Common myeloid progenitor, CD34-positive (primary cell): ENCODE measurements at places on chromosomes 4 and X.

DNA sequence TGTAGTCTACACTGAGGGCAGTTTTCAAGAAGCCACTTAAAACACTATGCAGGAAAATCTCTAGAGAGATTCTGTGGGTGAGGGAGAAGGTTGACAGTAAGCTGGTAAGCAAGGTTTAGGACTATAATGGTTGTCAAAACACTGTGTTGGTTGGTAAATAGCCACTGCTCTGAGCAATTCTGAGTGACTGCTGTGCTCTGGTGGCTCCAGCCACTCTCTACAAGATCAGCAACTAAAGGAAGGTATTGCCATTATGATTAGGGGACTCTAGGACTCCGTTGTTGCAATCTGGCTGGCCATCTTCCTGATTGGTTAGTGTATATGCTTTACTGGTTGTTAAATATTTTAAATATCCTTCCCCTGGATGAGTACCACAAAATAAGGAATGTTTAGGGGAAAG is 5.5 kb upstream of the FAM47E start:
- no peak for DNase-seq

- no peak for DNase-seq
Measured at GRCh38 chrX:22124098-22124497, 92.0 kb downstream of the PHEX start.

DNA sequence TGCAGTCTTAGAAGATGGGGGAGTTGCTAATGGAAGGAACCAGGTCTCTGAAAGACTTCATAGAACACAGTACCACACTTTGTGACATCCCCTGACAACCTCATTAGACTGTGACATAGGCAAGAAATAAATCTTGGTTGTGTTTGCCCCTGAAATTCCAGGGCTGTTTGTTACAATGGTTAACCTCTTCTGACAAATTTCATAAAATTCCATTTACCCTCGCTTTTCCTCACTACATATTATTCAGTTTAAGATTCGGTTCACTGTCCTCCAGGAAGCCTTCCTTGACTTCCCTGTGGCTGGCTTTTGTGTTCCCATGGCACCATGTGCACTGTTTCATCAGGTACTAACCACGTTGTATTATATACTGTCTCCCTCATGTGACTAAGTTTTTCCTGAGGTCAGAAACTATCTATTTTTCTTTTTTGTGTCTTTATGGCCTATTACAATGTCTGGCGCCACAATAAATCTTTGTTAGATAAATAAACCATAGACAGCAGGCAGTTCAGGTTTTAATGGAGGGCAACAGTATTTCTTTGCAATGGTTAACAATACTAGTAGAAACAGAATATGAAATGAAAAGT is 54.2 kb downstream of the ATXN3L start:
- no peak for DNase-seq

DNA sequence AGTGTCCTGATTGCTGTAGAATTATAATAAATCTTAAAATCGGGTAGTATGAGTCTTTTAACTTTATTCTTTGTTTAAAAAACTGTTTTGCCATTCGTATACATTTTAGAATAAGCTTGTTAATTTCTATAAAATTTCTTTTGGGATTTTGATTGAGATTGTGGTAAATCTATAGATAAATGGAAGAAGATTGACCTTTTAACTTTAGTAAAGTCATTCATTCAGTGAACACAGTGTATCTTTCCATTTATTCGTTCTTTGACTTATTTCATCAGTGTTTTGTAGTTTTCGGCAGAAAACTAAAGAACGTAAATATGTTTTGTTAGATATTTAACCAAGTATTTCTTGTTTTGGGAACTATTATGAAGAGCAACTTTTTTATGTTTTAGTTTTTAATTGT is 38.9 kb downstream of the DRD5 start:
- DNase-seq = no peak

- DNase-seq = no peak
Measured at GRCh38 chr4:108055787-108056186, 66.1 kb downstream of the HADH start.

DNA sequence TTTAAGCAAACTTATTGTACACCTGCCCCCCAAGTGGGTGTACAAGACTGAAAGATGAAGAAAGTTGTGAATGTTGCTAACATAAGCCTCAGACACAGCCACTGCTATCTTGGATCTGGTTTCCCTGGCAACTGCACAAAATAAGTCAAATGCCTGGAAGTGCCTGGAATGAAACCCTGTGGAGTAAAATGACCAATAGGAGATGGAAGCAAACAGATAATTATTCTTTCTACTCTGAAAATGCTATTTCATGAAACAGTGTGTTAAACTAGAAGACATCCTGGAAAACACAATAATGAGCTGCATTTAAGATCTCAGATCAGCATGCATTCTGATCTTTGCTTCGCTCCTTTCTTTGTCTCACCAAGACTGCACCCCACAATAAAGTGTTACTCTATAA is 1016.0 kb downstream of the ARAP2 start:
- no peak for DNase-seq

DNA sequence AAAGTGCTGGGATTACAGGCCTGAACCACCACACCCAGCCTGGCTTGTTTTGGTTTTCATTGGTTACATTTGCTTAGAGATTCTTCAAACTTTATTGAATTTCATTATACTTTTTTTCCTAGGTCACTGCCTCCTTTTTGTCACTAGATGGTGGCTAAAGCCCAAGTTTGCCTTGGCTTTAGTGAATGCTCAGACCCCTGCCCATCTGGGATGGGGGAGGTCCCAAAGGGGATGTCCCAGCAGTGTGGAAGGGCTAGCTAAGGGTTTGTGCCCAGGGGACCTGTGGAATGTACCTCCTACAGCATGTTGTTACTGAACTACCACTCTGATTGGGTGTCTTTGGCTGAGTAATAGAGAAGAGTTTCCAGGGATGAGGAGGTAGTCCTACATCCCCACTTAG is 58.4 kb downstream of the CEP135 start:
- no peak for DNase-seq

GRCh38 chr4:138696771-138697170 is 318.8 kb upstream of the NOCT start:
- DNase-seq = no peak

DNA sequence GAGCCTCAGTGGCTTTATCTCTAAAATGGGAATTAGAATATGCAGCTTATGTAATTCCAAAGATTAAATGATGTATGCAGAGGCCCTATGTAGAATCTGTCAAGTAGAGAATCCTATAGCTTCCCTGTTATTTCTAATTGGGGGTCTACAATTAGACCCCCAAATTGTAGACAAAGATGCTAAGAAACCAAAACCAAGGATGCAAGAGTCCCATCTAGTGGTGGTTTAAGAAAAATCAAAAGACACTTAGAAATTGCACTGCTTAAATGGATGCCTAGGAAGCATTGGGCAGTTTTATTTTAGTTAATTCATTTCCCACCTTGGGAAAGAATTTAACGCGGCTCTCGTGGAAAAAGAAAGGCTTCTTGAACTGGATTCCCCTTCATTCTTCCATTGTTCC is 115.2 kb downstream of the GABRA2 start:
- DNase-seq = peak; percentile 10

- no peak for DNase-seq
Measured at GRCh38 chrX:134315866-134316265, 78.9 kb downstream of the CCDC160 start.

GRCh38 chrX:44432641-44433040 is 89.2 kb upstream of the EFHC2 start:
- no peak for DNase-seq

GRCh38 chr4:2940267-2941137 is 22.7 kb downstream of the NOP14 start:
- DNase-seq = no peak

DNA sequence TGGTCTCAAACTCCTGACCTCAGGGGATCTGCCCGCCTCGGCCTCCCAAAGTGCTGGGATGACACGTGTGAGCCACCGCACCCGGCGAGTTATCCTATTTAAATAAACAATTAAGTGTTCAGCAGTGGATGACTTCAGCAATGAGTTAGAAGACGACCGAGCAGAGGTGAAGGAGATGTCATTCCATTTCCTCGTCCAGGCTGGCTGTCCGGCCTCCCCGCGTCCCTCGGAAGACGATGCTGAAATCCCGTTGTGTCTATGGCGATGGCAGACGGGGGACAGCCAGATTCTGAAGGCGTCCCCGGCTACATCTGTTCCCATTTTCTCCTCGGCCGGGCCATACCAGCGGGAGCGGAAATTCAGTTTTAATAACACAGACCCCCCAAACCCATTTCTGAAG is 209.8 kb downstream of the CRLF2 start:
- DNase-seq = no peak
